Left ventricle myocardium inferior (tissue), 1 donor: ENCODE measurements at places on chromosomes 12 and 14. TPM values are rescaled to one million over a fixed set of nuclear protein-coding genes. Genes with fewer than 3 reads are reported as not detected.

SELPLG gene
- total RNA-seq: 3.4 TPM

ANO4 gene
- not detected for total RNA-seq

DNA sequence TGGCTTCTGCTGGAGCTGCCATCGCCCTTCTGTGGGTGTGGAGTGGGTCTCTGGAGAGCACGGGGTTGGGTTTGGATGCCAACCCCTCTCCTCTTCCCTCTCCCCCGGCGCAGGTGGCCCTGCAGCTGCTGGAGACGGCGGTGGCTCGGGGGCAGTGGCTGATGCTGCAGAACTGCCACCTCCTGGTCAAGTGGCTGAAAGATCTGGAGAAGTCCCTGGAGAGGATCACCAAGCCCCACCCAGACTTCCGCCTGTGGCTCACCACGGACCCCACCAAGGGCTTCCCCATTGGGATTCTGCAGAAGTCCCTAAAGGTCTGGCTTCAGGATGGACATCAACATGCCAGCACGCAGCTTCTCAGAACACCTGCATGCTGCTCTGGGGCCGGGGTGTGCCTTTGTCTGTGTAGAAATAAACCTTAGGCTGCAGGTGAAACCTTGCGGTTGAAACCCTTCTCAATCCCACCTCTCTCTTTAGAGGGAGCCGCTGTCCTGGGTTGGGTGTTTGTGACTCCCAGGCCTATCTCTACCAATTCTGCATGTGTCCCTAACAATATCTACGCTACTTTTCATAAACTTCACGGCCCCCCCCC, 44.3 kb downstream of the CCDC92 start:
- no peak for DNase-seq

FGF6 gene
- not detected for total RNA-seq

- no peak for DNase-seq
Measured at GRCh38 chr14:24368212-24368561, 203 bp downstream of the NFATC4 start.

BCL2L2 gene
- 37.5 TPM for total RNA-seq

GALNT9 gene
- not detected for total RNA-seq

GRCh38 chr12:127108360-127109215, 1158.4 kb upstream of the TMEM132C start:
- DNase-seq: peak; percentile 36

GOLGA3 gene
- total RNA-seq: 33.0 TPM
